Fibroblast of lung (primary cell): ENCODE measurements at places on chromosomes 7 and 10. TPM values are rescaled to one million over a fixed set of nuclear protein-coding genes. Genes with fewer than 3 reads are reported as not detected.

DNA sequence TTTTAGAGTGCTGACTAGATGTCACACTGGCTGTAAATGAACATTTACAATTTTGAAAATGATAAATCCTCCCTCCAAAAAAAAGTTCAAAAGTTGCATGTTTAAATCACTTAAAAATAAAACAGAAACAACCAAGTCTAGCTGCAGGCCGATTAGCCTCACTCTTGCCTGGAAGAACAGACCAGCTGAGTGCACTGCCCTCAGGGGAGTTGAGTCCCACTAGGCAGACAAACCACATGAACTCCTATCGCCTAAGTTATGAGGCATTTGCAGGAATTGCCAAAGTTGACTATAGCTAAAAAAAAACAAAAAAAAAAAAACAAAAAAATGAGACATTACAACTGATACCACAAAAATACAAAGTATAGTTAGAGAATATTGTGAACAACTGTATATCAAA lies 510.0 kb downstream of the ANKRD7 start:
- no peak for DNase-seq

GRCh38 chr7:131363719-131364118 lies 36.0 kb downstream of the MKLN1 start:
- DNase-seq, result no peak

The CALML3 gene
- not detected in 2 replicates for total RNA-seq

The SLC35G1 gene
- 2.1 and 4.0 TPM in 2 replicates for total RNA-seq

GRCh38 chr7:72077786-72078185 lies 334.4 kb downstream of the CALN1 start:
- no peak for DNase-seq

DNA sequence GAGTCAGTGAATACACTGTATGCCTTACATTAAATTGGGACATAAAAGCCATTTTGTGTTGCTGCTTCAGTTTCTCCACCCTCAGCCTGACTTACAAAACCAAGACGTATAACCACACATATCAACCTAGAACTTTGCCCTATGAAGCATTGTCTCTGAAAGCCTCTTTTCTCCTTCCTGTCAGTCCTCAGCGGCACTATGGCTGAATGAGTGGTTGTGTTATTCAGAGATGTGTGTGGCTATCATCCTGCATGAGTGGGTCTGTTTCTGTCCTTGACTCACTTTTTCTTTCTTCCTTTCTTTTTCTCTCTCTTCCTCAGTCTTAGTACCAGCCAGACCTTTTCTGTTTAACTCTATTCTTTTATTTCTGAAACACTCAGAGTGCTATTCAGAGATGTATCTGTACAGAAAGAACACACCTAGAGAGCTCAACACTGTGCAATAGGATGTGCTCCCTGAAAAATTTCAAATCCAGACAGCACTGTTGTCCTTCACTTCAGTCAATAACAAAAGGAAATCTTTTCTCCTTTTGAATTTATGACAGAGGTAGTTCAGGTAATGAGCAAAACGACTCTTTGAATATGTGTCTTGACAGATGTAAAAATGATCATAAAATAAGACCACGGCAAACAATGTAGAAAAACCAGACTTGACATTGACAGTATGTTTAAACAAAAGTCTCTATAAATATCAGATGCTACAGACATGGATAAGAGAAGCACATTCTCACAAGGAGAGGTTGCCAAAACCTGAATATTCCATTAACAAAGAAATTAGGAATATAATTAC lies 163.3 kb upstream of the FEZF1 start:
- DNase-seq, result no peak

DNA sequence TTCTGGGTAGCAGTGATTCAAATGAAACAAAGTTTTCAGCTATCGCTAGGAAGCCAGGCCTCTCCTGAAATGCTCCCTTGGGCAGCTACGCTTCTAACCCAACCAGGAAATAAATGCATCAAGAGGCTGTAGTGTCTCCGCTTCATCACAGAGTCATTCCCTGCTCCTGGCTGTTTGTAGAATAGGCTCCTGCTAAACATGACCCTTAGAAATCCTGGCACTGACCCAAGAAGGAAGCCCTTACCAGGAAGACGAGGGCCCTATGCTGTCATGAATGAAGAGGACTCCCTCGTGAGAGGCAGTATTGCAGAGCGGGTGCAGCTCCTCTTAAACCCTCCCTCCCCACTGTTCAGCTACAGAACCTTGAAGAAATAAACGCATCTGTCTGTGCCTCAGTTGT lies 48.3 kb downstream of the NOD1 start:
- DNase-seq, result no peak

GRCh38 chr10:75575940-75576339 lies 144.5 kb downstream of the LRMDA start:
- no peak for DNase-seq

DNA sequence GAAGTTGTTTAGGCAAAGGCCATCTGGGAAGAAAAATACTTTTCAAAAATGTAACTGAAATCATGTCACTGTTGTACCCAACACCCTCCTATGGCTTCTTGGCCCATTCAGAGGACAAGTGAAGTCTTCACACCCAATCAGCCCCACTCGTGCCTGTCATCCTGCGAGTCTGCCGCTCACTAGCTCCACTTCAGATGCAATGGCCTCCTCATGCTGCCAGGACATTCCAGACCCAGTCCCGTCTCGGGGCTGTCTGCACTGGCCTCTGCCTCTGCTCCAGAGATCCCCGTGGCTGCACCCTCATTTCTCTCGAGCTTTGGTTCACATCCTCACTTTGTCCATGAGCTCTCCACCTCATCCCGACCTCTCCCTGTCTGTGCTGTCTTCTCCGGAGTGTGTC lies 227.1 kb downstream of the KCNMA1 start:
- DNase-seq, result no peak

The NCAPG2 gene
- total RNA-seq, result 5.4 and 10.9 TPM in 2 replicates

The MMD2 gene
- not detected in 2 replicates for total RNA-seq

The C10orf62 gene
- total RNA-seq, result not detected in 2 replicates

GRCh38 chr7:590731-591551 lies 71.3 kb upstream of the PDGFA start:
- peak; percentile 24 for DNase-seq

DNA sequence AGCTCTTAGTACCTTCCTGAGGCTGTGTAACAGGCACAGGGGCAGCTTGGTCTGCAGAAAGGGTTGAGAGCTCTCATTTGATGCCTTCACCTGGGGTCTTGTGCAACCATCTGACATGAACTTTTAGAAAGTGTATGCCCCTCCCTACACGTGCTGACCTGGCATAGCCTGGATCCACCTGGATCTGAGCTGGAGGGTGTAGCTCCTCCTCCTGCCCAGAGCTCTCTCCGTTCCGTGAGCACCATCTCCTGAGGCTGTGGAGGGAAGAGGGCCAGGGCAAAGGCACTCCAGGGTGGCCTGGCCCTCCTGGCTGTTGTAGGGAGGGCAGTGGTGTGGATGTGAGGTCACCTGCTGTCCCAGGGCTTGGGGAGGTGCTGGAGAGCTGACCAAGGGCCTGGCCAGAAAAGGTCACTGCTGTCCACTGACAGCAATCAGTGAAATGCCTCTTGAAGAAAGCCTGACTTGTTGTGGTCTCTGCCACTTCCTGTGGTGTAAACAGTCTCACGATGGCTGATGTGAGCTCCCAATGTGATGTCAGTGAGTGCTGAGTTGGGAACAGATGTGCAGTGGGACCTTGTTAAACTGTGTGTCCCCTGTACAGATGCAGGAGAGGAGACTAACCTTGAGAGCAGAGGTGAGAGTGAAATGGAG lies 23.0 kb downstream of the AMZ1 start:
- DNase-seq, result no peak

DNA sequence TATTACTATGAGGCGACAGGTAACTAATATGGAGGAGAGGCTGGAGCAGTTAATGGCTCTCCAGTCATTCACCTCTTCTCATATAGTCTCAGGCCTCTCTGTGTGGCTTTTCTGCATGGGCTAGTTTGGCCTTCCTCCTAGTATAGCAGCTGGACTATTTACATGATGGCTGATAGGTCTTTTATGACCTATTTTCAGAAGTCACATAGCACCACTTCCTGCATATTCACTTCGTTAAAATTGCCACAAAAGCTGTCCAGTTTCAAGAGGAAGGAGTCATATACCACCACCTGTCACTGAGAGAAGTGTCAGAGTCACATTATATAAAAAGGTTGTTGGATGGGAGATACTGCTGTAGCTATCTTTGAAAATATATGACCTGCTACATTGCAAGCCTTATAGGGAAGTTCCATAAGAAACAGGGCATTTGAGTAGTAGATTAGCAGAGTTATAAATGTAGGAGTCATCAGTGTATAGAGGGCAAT lies 8.0 kb upstream of the DMTF1 start:
- no peak for DNase-seq
